ENCODE measurements at places on chromosomes 12 and 14.
A peak's percentile ranks its signal among the peaks of the same experiment; 100 is the strongest.

DNA sequence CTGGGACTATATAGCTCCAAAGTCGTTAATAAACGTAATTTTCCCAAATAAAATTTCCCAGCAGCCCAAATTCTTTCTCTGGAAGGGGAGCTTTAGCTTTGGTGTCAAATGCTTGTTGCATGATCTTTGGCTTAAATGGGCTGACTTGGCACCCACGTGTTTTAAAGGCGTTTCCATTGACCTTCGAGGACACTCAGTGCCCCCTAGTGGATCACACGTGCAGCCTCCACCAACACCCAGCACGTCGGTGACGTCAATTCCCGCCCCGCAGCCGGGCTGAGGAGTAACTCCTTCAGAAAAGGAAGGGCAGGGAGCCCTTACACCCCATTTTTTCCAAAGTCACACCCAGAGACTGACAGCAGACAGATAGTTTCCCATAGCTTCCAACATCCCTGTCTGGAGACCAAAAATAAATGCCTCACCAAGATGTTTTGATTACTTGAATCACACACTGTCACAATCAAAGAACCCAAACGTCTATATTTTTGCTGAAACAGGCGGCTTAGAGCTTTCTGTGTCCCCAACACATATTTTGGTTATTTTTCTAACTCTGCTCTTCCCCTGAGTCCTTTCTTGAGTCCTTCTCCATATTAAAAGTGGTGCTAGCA is 707.9 kb downstream of the AACS start:
- DNase-seq = peak; percentile 41

GRCh38 chr14:94548999-94549985 is 11.9 kb upstream of the SERPINA4 start:
- peak; percentile 72 for DNase-seq

DNA sequence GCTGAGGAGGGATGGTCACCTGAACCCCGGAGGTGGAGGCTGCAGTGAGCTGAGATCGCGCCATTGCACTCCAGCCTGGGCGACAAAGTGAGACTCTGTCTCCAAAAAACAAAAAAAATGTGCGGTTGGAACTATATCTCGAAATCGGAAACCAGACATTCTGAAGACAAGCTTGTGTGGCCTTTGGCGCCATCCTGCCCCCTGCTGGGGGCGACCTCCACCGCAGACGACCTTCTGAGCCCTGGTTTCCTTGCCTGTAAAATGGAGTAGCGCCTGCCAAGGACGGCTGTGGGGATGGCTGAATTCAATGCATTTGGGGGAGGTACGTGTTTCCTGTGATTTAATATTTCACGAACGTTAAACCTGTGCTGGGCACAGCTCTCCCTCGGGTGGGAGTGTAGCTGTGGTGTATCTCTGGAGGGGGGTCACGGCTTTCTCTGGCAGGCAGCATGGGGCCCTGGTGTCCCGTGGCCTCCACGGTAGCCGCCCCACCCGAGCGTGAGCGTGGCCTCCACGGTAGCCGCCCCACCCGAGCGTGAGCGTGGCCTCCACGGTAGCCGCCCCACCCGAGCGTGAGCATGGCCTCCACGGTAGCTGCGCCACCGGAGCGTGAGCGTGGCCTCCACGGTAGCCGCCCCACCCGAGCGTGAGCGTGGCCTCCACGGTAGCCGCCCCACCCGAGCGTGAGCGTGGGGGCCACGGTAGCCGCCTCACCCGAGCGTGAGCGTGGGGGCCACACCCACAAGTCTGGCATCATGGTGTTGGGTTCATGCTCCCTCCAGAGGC is 55.3 kb downstream of the LRCOL1 start:
- peak; percentile 32 for DNase-seq

DNA sequence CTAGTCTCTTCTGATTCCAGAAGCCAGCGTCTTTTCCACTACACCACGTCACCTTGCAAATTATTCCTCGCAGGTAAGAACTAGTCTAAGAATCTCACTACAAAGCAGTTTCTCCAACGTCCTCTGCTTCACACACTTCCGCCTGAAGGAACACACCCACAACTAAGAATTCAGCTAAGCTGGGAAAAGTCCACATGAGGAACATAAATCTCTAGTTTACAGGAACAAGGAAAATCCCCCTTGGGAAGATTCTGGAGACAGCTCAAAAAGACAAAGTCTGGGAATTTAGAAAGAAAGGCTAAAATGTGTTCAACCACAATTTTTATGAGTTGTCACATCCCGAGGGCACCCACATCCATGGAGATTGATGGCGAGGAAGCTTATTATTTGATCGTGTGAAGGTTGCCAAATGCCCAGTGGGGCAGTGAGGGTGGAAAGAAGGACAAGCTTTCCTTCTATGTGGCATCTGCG is 780.2 kb upstream of the TBX3 start:
- no peak for DNase-seq

GRCh38 chr12:70535896-70536374 is 101.3 kb downstream of the PTPRB start:
- no peak for DNase-seq

DNA sequence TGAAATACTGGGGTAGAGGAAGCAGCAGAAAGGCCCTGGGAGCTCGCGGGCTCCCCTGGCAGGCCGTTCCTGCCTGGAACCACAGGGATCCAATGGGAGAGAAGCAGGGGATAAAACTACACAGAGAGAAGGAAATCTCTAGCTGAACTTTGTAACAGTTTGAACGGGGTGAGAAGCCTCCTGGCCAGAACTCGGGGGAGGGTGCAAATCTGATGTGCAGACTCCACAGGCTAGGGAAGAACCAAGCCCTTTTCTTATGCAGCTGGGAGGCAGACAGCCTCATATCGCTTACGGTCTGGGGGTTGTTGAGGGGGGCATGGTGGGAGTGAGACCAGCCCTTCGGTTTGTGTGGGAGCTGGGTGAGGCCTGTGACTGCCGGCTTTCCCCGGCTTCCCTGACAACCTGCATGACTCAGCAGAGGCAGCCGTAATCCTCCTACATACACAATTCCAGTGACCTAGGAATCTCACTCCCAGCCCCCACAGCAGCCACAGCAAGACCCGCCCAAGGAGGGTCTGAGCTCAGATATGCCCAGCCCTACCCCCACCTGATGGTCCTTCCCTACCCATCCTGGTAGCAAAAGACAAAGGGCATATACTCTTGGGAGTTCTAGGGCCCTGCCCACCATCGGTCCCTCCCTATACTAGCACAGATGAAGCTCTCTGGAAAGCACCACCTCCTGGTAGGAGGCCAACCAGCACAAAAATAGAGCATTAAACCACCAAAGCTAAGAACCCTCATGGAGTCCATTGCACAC is 143.0 kb downstream of the TMTC1 start:
- no peak for DNase-seq

GRCh38 chr12:1906579-1906978 is 11.9 kb downstream of the CACNA2D4 start:
- DNase-seq = no peak

DNA sequence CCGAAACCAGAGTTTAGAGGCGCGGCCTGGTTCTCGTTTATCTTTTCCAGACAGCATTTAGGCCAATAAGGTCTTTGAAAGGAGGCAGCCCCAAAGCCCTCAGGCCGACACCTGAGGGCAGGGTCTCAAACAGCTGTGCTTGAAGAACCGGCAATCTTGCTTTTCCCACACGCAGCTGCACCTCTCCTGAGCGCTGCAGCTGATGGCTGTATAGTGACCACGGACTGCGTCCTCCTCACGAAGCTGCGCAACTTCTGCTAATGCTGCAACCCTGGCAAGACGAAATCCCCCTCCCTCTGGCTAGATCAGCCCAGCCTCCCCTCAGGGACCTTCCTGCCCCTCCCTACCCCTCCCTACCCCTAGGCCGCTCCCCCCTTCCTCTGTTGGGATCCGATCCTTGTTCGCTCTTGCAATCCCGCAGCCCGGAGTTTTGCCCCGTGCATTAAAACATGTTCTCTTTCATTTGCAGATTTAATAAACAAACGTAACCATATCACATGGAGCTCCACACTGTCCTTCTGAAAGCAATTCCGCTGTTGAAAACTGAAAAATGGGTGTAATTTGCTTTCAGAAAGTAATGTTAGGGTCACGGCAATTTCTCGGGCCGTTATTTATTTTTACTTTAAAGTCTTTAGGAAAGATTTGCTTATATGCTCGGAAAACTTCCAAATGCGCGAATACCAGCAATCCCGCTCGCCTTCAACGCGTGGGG is 4.8 kb upstream of the PAX9 start:
- no peak for DNase-seq

DNA sequence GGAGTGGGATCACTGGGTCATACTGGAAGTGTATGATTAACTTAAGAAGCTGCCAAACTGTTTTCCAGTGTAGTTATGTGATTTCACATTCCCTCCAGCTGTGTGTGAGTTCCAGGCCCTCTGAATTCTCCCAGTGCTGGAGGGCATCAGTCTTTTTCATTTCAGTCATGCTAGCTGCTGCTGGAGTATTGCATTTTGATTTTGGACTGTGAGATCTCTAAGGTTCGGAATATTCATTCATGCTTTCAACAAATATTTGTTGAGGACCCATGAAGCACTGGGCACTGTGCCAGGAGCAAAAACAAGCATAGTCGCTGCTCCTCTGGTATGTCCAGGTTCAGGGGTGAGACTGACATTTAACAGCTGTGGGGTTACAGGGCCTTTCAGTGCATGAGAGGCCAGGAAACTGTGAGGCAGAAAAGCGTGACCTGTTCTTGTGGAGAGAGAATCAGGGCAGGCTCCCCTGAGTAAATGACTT is 133.2 kb downstream of the SCARB1 start:
- no peak for DNase-seq

- DNase-seq = no peak
Measured at GRCh38 chr14:53360829-53361228, 207.7 kb upstream of the DDHD1 start.

- DNase-seq = peak; percentile 40
Measured at GRCh38 chr12:93982771-93983315, 165.5 kb upstream of the PLXNC1 start.

- DNase-seq = no peak
Measured at GRCh38 chr12:45208604-45209487, 7.0 kb upstream of the ANO6 start.

DNA sequence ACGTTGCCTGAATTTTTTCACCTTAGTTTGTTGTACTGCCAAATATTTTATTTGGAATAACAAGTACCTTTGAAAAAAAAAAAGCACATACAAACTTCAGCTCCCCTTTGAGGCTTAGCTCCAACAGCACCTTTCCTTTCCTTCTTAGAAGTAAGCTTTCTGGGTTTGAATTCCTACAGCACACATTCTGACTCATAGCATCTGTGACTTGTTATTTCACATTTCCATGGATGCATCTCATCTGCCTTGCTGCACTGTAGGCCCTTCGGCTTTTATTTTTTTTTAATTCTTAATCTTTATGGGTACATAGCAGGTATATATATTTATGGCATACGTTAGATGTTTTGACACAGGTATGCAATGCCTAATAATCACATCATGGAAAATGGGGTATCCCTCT is 7.2 kb downstream of the LGALS3 start:
- no peak for DNase-seq

DNA sequence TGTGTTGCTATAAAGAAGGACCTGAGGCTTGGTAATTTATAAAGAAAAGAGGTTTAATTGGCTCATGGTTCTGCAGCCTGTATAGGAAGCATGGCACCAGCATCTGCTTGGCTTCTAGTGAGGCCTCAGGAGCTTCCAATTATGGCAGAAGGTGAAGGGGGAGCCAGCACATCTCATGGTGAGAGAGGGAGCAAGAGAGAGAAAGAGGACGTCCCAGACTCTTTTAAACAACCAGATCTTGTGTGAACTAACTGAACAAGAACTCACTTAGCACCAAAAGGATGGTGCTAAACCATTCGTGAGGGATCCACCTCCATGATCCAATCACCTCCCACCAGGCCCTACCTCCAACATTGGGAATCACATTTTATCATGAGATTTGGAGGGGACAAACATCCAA is 6.1 kb upstream of the SNAPC1 start:
- no peak for DNase-seq

GRCh38 chr14:74394549-74394948 is 31.5 kb downstream of the SYNDIG1L start:
- DNase-seq = no peak

DNA sequence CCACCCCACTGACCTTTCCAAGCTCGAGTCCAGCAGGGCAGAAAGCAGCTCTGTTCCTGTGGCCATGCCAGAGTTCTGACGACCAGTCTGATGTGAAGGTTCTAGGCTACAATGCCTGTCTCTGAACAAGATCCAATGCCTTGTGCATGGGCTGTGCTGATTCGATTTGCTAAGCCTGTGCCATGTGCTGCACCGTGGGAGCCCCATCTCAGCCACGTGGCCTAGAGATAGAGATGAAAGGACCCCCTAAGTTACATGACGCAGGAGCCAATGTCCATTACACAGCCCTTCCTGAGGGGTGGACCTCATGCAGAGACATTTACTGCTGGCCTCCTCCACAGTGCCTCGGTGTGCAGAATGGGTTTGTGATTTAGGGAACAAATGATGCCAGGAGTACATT is 256.0 kb downstream of the SLC15A4 start:
- no peak for DNase-seq

- no peak for DNase-seq
Measured at GRCh38 chr14:75861161-75861621, 120.6 kb downstream of the TGFB3 start.

GRCh38 chr12:101609198-101609597 is 14.4 kb downstream of the MYBPC1 start:
- no peak for DNase-seq

DNA sequence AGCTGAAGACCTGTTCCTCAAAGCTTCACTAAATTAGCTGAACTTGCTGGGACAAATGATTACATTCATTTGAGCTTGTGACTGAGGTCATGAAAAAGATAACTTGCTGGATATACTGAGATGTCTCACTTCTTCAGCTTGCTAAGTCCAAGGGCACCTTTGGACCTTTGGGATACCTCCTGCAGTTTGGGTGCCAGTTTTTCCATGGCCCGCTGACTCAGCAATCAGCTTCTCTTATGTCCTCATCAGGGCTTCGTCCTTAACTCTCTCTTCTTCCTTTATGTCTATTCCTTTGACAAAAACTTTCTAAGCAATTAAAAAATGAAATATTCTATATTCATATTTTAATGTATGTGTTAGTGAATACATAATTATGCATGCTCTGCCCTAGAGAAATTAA is 45.6 kb downstream of the OVCH1 start:
- no peak for DNase-seq

DNA sequence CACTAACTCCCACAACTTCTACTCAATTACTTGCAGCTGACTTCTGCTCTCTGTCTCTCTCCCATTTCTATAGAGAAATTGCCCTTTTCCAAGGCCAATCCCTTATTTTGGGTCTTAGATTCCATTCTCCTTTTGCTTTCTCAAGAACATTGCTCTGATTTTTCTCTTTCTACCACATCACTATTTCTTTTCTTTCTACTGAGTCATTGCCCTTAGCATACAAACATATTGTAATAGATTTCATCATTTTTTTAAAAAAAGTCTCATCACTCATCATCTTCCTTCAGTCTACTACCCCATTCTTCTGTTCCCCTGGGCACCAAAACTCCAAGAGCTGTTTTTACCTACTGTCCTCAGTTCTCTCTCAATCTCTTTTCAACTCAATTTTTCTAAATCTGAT is 4.4 kb upstream of the KCNA1 start:
- DNase-seq = no peak

- no peak for DNase-seq
Measured at GRCh38 chr14:44766285-44766684, 195.5 kb downstream of the KLHL28 start.

- no peak for DNase-seq
Measured at GRCh38 chr14:35211067-35211466, 81.1 kb upstream of the PSMA6 start.

GRCh38 chr12:67222302-67222701 is 46.9 kb upstream of the CAND1 start:
- no peak for DNase-seq

Measured in stimulated activated CD4-positive, alpha-beta T cell treated with anti-CD3 and anti-CD28 coated beads, Interleukin-15, amount 100 ng/mL, for 24 hours (primary cell).